ENCODE measurements at places on chromosomes 6 and 20.

DNA sequence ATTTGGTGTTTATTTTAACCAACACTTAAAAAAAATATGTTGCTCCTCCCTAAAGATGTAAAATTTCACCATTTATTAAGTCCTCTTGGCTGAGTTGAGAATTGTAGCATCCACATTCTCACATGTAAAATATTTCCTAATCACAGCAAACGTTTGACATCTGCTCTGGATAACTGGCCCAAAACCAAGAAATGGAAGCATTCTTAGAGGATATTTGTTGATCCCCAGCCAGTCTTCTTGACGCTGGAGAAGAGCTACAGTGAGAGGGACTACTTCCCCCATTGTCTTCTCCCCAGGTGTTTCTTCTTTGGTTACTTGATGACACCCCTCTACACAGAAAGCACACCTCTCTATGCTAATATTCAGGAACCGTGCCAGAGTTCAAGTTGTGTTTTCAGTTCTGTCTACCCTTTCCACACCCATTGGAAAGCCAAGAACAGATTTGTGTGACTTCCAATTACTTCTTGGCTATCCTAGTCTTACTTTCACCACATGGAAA is 454.5 kb upstream of the JAG1 start:
- DNase-seq, result no peak

DNA sequence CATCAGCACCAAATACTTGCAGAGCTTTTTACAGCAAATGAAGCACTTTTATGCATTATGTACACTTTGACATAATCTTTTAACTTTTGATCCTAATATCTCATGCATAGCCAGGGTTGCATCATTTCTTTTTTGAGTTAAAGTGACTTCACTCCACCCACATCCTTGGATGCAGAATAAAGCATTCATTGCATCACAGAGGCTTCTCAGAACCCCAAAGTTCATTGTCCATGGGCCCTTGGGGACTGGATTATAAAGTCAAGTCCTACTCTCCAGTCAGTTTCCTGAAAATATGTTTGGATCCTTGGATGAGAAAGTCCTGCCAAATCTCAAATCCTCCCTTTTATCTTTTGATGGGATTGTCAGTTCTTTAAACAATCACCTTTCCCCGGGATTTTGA is 10.6 kb upstream of the EFHC1 start:
- DNase-seq, result no peak

- no peak for DNase-seq
Measured at GRCh38 chr6:6008089-6008647, 1.4 kb upstream of the NRN1 start.

GRCh38 chr6:41730531-41731436 is 4.6 kb downstream of the TFEB start:
- DNase-seq, result no peak

DNA sequence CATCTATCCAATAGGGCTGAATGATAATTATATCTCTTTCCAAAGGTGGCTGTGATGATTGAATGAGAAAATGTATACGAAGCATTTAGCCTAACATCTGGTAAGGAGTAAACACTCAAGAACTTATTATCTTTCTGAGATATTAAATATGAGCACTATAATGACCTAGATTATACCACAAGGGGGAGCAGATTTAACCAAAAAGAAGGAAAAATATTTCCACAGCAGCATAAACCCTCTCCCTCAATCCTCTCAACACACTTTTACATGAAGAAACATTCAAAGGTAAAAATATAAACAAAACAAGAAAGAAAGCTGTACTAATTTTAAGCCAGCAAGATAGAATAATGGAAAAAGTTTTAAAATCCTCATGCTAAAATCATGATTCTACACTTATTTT is 68.4 kb downstream of the SHPRH start:
- DNase-seq, result no peak

- no peak for DNase-seq
Measured at GRCh38 chr20:1588533-1589460, 31.0 kb downstream of the SIRPB1 start.

- DNase-seq, result no peak
Measured at GRCh38 chr20:24166123-24166381, 177.5 kb upstream of the GGTLC1 start.

DNA sequence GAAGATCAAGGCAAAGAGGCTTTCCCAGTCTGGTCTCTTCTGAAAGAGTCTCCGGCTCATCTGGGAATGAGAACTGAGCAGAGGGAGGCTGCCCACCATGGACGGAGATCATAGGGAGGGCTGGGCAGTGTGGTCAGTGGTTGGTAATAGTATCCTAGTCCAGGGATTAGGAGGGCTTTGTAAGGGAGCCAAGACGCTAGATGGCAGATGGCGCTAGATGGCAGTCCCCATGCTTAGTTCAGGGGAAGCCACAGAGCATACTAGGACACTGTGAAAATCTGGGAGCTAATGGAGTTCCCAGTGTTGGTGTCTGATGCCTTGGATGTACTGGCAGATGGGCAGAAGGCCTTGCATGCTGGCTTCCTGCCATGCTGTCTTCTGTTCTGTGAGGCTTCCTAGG is 21.7 kb upstream of the DAAM2 start:
- DNase-seq, result no peak

- no peak for DNase-seq
Measured at GRCh38 chr6:106714281-106714680, 84.9 kb downstream of the QRSL1 start.

GRCh38 chr20:42267793-42268384 is 649.7 kb upstream of the CHD6 start:
- no peak for DNase-seq

- no peak for DNase-seq
Measured at GRCh38 chr6:30002871-30003270, 58.2 kb upstream of the POLR1H start.

DNA sequence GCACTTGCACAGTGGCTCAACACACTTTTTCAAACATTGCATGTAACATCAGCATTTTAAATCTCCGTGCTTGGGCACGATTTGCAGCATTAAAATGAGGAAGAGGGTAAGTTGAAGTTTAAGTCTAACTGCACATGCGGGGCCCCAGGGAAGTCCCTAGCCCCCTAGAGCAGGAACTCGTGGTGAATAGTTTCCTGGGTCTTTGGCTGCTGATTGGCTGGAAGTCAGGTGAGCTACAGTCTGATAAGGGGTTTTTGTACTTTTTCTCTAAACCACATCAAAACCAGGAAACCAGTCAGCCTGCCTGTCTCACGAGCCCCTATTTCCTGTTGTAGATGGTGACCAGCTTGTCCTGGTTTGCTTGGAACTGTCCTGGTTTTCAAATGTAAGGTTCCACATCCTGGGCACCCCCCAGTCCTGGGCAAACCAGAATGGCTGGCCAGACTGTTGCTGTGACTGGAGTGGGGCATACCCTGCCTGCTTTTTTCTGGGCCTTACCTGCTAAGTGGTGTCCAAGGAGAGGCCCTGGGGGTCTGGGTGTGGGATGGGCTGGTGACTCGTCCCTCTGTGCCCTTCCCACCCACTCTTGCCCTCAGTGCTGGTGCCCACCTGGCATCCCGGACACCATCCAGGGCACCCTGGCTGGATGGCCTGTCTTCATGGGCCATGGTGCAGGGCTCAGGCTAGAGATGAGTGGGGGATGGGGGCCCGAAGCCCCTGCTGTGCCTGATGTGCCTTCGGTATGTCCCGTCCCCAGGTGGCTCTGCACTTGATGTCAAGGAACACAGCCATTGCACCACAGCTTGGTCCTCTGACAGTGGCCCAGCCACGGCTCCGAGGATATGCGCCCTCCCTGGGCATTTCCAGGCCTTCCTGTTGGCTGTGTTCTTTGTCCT is 31.8 kb downstream of the SUN5 start:
- DNase-seq, result peak; percentile 40

GRCh38 chr6:93036835-93037234 is 382.5 kb downstream of the EPHA7 start:
- no peak for DNase-seq

- DNase-seq, result no peak
Measured at GRCh38 chr20:11429168-11429567, 488.5 kb upstream of the BTBD3 start.

DNA sequence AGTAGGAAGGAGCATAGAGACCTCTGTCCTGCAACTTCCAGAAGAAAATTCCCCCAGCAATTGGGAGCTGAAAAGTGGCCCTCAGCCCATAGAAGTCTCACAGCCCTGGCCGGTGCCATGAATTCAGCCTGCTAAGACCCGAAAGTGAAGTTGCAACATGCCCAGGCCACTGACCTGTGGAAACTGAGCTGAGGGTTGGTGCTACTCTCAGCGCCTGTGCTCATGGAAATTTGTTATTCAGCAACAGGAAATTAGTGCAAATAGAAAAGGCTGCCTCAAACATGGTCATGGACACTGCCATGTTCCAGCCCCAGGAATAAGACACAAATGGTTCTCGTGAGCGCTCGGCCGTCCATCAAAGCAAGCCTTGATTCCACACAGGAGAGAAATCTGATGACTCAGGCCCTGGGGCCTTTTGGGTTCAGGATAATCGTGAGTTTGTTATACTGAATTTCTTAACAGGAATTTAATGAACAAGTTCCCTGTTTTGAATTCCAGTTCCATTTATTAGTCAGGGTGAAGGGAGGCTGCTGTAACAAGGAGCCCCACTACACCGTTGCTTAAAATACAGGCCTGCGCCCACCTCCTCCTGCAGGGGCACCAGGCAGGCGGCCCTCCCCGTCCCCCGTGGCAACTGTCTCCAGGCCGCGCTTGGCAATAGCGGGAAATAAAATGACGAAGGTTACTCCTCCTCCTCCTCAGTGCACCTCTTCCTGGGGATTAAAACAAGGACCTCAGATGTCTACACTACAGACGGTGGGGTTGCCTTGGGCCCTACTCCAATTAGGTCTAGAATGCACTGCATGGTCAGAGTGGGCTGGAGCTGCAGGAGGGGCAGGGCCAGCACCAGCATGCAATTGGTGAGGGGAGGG is 152.9 kb downstream of the ERMARD start:
- no peak for DNase-seq

- peak; percentile 66 for DNase-seq
Measured at GRCh38 chr6:25017932-25018567, 82.3 kb upstream of the RIPOR2 start.

GRCh38 chr6:143934331-143934730 is 70.1 kb downstream of the ZC2HC1B start:
- DNase-seq, result no peak

- no peak for DNase-seq
Measured at GRCh38 chr20:54633374-54634355, 158.3 kb downstream of the DOK5 start.

- no peak for DNase-seq
Measured at GRCh38 chr20:18943542-18943941, 130.0 kb downstream of the SCP2D1 start.

GRCh38 chr6:142913511-142914047 is 31.4 kb downstream of the HIVEP2 start:
- DNase-seq, result peak; percentile 50

DNA sequence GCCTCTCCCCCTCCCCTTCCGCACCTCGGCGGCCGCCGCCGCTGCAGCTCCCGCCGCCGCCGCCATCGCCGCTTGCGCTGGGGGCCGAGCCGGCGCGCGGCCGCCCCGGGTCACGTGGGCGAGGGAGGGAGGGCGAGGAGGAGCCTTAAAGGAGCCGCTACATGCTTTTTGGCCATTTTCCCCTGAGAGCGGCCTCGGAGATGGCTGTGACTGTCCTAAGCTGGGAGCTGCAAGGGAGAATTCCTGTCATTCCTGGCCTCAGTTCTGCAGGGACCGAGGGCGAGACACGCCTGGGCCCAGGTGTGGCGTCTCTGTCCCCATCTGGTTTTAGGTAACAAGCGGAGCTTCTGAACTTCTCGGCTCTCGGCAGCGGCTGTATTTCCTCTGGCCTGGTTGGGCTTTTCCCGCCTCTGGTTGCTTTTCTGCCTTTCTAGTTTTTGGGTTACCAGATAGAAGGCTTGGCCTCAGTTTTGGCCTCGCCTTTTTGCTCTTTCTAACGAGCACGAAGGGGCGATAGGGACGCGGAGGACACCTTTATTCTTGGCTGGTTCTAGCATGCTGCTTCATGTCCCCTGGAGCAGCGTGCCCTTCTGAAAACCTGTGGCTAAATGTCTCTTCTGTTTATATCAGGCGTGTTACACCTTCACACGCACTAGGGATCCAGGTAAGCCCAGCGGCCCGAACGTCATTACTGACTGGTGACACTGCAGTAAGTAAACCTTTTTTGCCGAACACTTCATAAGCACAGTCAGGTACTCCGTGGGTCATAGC is at the start of gene EHMT2:
Gene EHMT2, minus strand, starts transcription at position 87 of the 771 bp plus-strand sequence. Its CDS starts 21 bp downstream, at position 66.
- DNase-seq, result peak; percentile 65

DNA sequence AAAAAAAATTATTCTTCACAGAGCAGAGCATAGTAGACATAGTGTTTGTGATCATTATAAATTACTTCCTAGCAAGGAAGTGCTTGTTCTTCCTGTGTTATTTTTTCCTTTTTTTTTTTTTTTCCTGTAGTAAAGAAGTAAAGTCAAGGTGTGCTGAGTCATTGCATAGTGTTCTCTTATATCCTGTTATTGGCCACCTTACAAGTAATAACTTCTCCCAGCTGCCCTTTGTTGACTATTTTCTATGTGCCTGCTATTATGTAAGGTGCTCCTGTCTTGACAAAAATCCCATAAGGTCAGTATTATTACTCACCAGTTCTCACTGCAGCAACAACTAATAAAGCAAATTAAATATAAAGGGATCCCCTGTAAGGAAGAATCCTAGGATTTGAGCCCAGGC is 195.3 kb downstream of the GJA1 start:
- no peak for DNase-seq

GRCh38 chr6:129895692-129896091 is 34.6 kb upstream of the TMEM244 start:
- no peak for DNase-seq

GRCh38 chr6:21733311-21733710 is 139.8 kb downstream of the SOX4 start:
- DNase-seq, result no peak

- DNase-seq, result no peak
Measured at GRCh38 chr6:42251500-42251899, 33.8 kb upstream of the MRPS10 start.

DNA sequence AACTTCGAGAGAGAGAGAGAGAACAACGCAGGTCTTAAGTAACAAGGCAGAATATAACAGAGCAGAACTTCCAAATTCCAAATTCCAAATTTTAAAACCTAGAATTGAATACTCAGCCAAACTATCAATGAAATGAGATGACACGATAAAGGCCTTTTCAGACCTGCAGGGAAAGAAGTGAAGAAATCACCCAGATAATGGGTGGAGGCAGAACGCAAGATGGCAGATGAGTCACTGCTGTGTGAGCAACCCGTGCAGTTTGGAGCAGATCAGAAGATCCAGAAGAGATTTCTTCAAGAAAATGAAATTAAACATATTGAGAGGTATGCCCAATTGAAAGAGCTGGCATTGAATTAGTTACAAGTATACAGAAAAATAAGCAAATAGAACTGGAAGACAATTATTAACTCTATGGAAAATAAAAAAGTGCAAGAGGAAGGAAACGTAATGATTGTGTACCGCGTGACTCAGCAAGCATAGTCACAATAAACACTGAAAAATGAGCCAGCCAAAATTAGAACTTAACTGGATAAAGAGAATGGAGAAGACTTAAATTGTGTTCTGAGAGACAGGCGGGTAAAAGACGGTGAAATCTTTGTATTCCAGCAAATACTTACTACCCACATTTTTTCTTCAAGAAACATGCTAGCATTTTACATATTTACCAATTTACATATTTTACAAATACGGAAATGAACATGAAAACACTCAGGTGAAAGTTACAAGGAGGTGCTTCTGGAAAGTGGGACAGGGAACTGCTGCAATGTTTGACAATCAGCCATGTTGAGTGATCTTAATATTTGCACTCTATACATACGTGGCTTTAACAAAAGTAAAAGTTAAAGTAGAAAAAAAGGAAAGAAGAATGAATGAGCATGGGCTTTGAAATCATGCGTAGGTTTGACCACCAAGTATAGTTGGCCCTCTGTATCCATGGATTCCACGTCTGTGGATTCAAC is 87.9 kb upstream of the CDYL start:
- DNase-seq, result no peak

Measured in stimulated activated CD8-positive, alpha-beta memory T cell treated with anti-CD3 and anti-CD28 coated beads, Interleukin-4, amount 100 ng/mL, for 1 hour (primary cell).